CD4-positive, alpha-beta T cell treated with Interleukin-17A for 4 hours (primary cell): ENCODE measurements at places on chromosomes 13 and 19.

- no peak for DNase-seq
Observed at GRCh38 chr19:38055655-38056521, 148.9 kb downstream of the SIPA1L3 start.

- no peak for DNase-seq
Observed at GRCh38 chr19:11364296-11364904, 9.2 kb downstream of the PLPPR2 start.

- DNase-seq, result no peak
Observed at GRCh38 chr13:112186091-112186490, 119.1 kb downstream of the SOX1 start.

DNA sequence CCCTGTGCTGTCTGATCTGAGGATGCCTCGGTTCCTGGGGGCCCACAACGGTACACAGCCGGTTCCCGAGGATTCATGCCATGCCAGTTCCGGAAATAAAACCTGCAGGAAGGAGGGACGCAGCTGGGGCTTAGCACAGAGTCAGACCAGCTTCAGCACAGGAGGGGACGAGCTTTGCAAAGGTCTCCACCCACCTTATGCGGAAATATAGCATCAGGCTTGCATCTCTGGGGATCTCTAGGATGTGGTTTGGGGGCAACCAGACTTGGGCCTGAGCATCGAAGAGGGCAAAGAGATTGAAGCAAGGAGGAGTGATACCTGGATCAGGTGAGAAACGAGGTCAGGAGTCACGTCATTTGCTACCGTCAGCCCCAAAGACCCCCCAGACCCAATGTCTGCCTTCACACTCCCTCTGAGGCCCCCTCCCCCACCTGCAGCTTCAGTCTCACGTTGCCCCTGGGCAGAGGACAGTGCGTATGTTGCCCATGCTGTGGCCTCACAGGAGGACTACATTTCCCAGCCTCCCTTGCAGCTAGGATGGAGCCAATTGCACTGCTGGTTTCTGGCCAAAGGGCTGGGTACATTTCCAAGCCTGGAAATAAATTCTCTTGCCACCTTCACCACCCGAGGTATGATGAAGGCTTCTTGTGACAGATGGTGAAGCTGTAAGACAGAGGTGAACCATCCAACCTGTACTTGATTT is 12.1 kb downstream of the TYK2 start:
- no peak for DNase-seq

GRCh38 chr19:49968279-49968922 is 7.4 kb upstream of the SIGLEC11 start:
- DNase-seq, result no peak

DNA sequence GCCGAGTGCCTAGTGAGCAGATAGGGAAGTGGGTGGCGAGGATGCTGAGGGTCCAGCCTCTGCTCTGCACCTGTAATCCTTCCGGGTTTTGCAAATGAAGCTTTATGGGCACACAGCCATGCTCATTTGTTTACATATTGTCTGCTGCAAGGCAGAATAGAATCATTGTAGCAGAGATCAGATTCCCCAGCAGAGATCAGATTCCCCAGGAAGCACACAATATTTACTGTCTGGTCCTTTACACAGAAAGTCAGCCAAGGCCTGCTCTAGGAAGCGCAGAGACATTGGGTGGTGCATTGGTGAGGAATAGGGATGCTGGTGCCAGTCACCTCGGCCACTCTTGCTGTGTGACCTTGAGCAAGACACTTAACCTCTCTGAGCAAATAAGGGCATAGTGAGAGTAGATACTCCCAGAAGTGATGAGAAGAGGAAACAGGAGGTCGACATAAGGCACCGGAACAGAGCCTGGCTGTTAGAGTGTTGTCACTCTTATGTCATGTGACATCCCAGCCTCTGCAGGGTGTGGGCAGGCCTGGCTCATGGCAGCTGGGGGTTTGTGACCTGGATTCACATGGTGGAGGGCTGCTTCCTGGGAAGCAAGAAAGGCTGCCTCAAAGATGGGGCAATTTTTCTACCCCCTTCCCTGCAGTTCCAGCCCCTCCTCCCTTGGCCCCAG is 25.6 kb downstream of the CARM1 start:
- no peak for DNase-seq

GRCh38 chr19:36686365-36687213 is 823 bp upstream of the ZNF567 start:
- no peak for DNase-seq

DNA sequence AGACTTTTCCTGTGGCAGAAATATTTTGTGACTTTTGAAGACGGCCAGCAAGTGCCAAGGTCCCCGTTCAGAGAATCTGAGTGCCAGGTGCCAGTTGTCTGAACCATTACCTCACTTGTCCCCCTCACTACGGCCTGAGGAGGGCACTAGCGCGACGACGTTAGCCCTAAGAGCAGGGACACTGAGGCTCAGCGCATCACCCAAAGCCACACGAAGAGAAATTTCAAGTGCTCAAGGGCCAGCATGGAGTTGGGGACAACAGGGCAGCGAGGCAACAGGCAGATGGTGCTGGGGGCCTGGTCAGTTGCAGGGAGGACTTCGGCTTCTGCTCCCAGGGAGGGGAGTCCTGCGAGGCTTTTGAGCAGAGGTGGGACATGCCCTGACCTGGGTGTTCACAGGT is 9.5 kb upstream of the TYK2 start:
- peak; percentile 18 for DNase-seq

GRCh38 chr13:39600766-39601165 is 2.2 kb downstream of the LHFPL6 start:
- DNase-seq, result no peak

GRCh38 chr13:112746044-112746443 is 56.2 kb downstream of the ATP11A start:
- DNase-seq, result no peak

DNA sequence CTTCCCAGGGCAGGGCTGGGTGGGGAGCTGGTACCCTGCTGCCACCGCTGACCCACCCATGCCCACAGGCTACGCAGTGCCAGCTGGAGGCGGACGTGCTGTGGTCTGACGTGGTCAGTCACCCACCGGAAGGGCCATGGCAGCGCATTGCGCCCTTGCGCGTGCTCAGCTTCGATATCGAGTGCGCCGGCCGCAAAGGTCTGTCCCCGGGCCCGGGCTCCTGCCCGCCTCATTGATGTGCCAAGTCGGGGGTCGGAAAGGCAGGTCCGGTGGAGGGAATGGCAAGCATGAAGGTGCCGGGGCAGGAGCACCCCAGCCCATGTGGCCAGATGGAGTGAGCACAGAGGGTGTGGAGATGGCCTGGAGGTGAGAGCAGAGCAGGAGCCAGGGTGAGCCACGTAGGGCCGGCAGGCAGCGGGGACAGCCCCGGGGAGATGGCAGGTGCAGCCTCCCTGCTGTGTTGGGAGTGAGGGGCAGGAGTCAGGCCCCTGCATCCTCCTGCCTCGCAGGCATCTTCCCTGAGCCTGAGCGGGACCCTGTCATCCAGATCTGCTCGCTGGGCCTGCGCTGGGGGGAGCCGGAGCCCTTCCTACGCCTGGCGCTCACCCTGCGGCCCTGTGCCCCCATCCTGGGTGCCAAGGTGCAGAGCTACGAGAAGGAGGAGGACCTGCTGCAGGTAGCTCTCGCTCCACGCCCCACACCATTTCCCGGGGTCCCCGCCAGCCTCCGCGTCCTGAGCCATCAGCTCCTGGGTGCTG is 16.0 kb upstream of the SPIB start:
- no peak for DNase-seq

DNA sequence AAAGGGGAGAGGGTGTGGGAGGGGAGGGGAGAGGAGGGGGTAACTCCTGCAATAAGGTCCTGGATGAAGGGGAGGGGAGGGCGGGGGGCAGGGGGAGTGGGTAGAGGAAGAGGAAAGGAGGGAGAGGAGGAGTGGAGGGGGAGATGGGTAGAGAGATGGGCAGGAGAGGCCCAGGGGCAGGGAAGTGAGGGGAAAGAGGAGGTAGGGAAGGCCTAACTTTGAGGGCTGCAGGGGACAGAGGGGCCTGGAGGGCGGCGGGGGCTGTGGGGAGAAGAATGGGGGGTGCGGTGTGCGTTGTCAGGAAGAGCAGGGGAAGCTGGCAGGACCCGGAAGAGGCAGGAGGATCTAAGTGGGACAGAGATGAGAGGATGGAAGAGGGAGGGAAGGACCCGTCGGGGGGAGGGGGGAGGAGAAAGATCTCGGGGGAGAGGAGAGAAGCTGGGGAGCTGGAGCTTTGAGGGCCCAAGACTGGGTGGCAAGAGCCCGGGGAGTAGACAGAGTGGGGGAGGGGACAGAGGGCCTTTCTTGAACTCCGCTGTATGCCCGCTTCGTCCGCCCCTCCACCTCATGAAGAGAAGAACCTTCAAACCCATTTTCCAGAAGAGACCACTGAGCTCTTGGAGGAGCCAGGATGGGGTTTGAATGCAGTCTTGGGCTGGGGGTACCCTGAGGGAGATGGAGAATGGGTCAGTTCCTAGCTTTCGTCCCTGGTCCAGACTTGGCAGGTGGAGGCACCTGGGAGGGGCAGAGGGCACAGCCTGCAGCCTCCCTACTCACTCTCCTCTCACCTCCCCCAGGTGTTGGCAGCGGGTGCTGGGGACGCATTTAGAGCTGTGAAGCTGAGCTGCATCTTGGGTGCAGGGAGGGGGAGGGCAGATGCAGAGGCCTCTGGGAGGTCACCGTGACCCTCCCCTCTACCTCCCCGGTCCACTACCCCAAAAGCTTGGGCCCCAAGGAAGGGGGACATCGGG is 778 bp upstream of the LRRC4B start:
- no peak for DNase-seq

GRCh38 chr13:27854606-27855005 is 62.3 kb downstream of the GSX1 start:
- DNase-seq, result no peak

GRCh38 chr19:32063601-32064000 is 281.8 kb upstream of the ZNF507 start:
- no peak for DNase-seq

GRCh38 chr19:29497686-29498436 is 27.9 kb upstream of the VSTM2B start:
- no peak for DNase-seq

DNA sequence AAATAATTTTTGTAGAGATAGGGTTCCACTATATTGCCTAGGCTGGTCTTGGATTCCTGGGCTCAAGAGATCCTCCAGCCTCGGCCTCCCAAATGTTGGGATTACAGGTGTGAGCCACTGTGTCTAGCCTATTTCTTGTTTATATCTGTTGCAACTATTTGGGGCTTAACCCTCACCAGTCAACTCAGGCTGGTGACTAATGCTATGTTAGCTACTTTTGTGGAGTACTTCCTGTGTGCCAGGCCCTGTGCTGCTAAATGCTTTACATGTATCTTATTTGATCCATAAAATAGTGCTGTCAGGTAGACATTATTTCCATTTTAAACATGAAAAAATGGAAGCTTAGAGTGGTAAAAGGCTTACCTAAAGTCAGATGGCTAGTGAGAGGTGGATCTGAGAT is 13.8 kb downstream of the CEACAM1 start:
- no peak for DNase-seq

- no peak for DNase-seq
Observed at GRCh38 chr13:113776231-113777125, 17.5 kb downstream of the TMEM255B start.

GRCh38 chr13:41791056-41791455 is 169.9 kb downstream of the VWA8 start:
- no peak for DNase-seq

DNA sequence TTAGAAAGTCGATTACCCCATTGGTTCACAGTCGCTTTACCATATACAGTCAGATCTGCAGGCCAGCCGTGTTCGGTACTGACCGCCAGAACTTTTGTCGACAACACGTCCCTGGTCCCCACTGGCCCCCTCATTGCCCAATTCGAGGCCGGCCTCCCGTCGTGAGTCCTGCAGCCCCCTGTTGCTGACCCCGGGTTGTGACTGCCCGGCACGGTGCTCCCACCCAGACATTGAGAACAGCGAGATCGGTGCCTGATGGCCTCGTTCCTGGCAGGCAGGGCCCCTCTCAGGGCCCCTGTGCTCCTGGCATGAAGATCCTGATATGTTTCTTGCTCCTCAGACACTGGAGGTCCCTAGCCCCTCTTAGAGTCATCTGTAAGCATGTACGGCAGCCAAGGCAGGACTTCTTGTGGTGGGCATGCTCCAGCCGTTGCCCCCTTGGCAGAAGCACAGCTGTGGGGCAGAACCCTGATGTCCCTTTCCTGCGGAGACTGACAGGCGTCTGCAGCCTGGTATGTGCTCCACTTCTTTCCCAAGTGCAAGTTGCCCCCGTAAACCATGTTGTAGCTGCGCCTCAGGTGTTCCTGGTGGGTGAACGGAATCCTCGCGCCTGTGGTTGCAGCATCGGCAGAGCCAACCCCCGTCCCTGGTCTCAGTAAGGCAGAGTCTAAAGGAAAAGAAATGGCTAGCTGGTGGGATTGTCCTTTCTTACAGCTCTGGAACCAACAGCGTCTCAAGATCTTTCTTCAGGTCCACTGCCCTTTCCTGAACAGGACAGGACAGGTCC is 123.2 kb upstream of the SPACA7 start:
- no peak for DNase-seq

DNA sequence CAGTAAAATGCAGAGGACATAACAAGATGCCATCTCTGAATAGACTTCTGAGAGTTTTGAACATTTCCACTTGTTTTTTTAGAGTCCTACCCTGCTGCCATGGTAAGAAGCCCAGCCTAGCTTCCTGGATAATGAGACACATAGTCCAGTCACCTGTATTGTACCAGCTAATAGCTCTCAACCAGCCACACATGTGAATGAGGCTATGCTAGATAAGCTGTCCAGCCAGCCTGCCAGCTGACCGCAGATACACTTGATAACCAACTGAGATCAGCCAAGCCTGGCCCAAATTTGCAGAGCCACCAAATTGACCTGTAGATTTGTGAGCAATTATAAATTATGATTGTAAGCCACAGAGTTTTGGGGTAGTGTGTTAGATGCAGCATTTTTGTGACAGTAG is 10.7 kb downstream of the RFXAP start:
- no peak for DNase-seq

GRCh38 chr13:51793570-51794271 is 10.2 kb downstream of the DHRS12 start:
- peak; percentile 31 for DNase-seq

DNA sequence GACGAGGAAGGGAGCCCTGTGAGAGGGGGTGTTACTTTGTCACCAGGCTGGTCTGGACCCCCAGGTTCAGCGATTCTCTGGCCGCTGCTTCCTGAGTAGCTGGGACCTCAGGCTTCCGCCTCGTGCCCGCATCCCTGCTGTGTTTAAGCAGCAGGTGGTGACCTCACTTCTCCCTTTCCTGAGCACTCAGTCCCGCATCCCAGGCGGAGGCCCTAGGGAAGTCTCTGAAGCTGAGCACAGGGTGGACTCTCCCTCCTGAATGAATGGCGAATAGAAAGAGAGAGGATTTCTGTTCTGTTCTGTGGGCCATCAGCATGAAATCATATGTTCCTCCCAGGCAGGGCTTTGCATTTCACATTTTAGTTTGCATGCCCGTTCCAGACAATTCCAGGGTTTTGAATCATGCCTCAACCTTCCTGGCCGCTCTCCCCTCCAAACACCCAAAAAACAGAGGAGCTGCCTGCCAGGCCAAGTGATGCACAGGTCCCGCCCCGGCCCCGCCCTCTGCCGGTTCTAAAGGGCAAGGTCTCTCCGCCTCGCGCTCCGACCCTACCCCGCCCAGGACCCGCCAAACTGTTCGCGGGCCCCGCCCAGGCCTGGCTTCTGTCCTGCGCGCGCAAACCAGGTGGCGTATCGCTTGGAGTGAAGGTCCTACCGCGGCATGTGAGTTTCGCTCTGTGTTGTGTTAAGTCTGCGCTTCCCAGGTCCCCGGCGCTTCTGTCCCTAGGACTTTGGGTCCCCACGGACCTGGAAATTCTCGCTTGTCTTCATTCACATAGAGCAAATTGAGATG is 35.1 kb upstream of the ZNF808 start:
- DNase-seq, result peak; percentile 10

- no peak for DNase-seq
Observed at GRCh38 chr13:84088996-84089395, 206.7 kb upstream of the SLITRK1 start.
